ENCODE measurements at places on chromosomes 3 and 15.

- no peak for DNase-seq
These were observed 15.9 kb upstream of the DRD3 start for GRCh38 chr3:114194750-114195149.

- DNase-seq: no peak
These were observed 1136.1 kb downstream of the OTOL1 start for GRCh38 chr3:162632672-162633071.

DNA sequence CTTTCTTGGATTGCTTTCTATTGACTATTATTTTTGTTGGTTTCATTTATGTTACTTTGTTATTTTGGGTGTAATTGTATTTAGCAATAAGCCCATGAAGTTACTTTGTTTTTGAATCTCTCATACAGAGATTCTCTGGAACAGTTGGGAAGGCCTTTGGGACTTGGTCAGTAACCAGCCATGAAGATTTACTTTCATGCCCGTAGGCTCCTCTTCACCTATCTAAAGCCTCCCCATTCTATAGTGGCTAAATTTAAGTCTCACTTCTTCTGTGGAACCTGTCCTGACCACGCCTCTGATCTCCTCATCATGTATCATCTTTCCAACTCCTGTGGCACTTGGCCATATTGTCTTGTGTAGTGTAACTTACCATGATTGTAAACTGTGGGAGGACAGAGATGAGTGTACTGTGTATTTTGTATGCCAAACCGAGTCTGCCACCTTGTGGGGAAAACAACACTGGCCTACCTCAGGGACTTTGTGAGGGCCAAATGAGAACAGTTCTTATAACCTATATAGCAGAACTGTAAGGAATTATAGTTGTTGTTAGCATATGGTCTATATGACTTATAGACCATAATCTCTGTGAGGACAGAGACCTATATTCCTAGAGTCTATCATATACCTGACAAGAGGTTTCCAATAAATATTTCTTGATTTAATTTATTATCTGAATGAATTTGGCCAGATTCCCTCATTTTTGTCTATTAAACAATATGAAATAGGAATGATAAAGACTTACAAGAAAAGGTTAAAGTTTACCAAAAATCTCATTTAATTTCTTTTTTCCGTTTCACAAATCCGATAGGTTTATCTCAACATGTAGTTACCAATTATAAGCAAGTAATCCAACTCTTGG lies 75.0 kb downstream of the STARD9 start:
- no peak for DNase-seq

DNA sequence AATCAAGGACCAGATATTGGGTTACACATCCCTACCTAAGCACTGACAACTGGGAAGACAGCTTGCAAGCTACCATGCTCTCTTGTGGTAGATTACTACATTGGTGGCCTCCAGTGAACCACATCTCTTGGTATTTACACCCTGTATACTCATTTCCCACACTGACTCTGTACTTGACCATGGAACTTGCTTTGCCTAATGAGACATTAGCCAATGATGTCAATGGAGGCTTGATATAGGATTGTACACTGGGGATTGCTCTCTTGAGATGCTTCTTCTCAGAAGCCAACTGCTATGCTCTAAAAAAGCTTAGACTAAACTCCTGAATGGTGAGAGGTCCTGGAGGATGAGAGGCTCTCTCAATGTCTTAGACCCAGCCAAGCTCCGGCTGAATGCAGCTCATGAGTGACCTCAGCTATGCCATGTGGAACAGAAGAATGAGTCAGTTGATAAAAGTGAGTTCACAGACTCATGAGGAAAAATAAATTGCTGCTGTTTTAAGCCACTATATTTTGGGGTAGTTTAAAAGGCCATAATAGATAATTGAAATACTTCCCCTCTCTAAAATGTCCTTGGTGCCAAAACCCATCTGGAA lies 61.5 kb upstream of the GALNT15 start:
- no peak for DNase-seq
